ENCODE measurements at places on chromosomes 7 and 10.
A peak's percentile ranks its signal among the peaks of the same experiment; 100 is the strongest.

DNA sequence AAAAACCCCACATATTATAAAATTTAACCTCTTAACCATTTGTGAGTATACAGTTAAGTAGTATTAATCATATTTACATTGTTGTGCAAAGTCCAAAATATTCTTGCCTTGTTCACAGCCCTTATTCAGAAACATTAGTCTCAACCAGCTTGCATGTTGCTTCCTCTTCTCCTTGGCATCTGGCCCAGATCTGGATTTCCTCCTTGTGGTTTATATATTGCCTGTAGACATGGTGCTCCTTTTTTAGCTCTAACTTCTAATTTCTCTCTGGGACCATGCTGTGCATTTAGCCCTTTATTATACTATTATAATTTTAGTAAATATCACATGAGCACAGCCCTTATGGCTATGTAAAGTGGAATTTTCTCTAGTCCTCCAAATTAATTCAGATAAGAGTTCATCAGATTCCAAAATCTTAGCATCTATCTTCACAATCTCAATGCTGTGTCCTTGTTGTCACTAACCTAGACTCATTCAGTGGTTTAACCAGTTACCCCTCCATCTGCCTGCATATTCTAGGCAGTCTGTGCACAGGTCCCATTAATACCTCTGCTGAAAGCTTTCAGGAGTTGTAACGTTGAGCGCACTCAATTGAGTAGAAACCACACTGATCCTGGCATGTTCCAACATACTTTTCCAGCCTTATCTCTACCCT is 7.9 kb downstream of the CPED1 start:
- DNase-seq = peak; percentile 72

DNA sequence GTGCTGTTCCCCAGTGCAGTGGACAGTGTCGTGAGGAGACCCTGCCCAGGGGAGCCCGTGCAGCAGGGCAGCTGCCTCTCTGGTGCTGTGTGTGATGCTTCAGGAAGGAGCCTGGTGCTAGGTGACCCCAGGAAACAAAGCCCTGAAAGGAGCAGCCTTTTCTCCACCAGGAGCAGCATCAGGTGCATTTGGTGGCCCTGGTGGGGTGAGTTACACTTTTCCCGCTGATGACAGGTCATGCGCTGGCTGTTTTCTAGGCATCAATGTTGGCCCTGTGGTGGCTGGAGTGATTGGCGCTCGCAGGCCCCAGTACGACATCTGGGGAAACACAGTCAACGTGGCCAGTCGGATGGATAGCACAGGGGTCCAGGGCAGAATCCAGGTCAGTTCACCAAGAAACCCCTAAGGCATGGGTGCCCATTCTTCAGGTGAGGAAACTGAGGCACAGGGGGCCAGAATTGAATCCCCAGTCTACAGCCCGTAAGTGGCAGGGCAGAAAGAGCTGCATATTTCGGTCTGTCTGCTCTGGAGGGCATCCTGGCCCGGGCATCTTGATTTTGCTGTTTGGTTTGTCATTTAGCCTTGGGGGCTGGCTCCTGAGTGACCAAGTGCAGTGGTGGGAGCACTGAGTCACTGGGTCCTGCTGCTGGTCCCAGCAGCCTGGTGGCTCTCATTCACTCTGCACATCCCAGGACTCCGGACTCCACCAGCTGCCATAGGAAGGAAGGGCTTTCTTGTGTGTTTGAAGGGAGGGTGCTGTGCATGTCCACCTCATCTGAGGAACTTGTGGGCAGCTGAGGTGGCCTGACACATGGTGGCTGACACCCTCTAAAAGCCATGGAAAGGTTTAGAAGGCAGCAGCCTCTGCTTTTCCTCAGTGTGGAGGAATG is 136.3 kb downstream of the ADCY1 start:
- no peak for DNase-seq

DNA sequence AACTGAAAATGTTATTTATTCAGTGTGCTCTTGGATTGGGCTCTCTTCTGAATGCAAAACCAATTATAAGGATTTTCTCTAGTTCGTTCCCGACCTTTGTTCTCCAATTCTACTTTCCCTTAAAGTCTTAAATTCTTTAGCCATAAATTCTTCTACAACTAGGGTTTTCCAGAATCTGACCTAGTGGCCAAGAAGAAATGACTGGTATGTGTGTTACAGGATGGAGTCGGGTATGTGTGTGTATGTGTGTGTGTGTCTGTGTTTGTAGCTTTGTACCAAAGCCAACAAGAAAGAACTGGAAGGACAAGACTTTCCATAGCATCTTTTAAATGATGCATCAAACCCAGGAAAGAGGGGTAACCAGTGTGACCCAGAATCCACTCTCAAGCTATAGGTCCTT is 25.8 kb upstream of the LEP start:
- peak; percentile 81 for DNase-seq

- no peak for DNase-seq
Measured at GRCh38 chr7:134727711-134728110, 51.7 kb upstream of the CALD1 start.

- DNase-seq = no peak
Measured at GRCh38 chr10:77909749-77910375, 16.7 kb downstream of the DLG5 start.

DNA sequence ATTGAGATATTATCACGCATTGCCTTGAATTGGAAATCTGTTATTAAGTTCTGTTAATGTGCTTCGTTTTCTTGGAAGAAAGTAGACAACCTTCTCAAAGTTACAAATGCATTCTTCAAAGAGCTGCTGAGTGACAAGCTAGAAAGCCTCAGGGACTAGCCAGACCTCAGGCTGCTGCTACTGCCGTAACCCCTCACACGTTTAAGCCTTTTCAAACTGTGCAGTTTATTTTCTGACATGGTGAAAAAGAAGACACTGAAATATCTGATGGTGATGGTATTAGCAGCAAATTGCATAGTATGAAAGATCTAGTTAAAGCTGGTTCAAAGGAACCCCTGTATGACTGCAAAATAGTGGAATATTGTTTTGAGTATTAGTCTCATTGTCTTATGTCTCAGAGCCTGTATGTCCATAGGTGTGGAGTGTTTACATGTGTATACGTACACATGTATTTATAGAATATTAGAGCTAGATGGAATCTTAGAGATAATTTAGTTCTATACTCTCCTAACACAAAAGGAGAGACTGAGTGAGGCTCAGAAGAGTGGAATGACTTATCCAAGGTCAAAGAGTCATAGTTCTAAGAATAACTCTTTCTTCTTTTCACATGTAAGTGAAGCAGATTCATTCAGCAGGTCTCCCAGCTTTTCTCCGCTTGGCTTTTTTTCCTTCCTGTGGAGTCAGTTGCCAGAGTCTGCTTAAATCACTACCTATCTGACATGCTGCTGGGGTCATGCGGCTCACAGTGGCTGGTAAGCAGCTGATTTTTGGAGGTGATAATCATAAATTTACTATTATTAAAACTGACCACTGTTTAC is 431.9 kb downstream of the PLXDC2 start:
- no peak for DNase-seq
